ENCODE measurements at places on chromosomes 4 and X.

- no peak for DNase-seq
These were observed 82.4 kb upstream of the FAM9C start for GRCh38 chrX:13126775-13127174.

- peak; percentile 22 for DNase-seq
These were observed 111.1 kb downstream of the SLC4A4 start for GRCh38 chr4:71449878-71450277.

DNA sequence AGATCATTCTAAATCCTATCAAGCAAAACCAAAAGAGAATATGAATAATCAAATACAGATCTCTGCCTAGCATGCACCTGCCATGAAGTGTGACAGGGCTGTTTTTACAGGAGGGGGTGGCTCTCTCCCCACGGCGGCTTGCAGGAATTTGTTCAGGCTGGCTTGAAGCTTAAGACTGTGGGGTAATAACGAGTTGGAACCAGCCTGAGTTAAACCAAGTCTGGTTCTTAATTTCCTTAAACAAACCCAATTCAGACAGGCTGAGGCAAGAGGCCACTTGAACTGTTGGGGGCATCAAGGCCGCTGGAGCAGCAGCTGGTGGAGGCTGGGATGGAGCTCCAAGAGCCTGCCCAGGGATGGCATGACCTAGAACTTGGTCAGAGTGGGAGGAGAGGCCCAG is 45.1 kb upstream of the LGI2 start:
- DNase-seq: peak; percentile 57

GRCh38 chr4:8176547-8177399 is 18.2 kb upstream of the ABLIM2 start:
- peak; percentile 65 for DNase-seq

DNA sequence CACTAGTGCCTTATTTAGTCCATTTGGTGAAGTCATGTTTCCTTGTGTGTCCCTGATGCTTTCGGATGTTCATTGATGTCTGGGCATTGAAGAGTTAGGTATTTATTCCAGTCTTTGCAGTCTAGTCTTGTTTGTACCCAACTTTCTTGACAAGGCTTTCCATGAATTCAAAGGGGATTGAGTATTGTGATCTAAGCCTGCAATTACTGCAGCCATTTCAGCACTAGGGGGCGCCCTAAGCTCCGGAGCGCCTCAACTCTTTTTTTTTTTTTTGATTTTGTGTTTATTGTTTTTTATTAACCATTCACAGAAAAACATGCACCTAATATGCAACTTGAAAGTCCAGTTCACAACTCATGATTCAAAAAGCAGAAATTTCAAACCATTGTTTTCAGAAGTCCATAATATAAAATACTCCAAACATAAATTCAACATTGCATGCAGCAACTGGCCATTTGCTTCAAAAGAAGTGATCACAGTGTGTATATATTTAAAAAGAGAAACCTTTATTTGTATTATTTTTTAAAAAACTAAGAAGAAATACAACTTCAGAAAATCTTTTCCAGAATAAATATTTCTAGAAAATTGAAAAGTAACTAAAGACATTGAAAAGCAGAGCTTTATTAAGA is 59.2 kb downstream of the PTPN13 start:
- DNase-seq: no peak

GRCh38 chr4:123986268-123986798 is 589.7 kb downstream of the SPRY1 start:
- DNase-seq: peak; percentile 91

GRCh38 chrX:95383778-95384177 is 1300.9 kb upstream of the DIAPH2 start:
- DNase-seq: no peak

- DNase-seq: no peak
These were observed 442.9 kb upstream of the BOD1L1 start for GRCh38 chr4:14070289-14070880.

DNA sequence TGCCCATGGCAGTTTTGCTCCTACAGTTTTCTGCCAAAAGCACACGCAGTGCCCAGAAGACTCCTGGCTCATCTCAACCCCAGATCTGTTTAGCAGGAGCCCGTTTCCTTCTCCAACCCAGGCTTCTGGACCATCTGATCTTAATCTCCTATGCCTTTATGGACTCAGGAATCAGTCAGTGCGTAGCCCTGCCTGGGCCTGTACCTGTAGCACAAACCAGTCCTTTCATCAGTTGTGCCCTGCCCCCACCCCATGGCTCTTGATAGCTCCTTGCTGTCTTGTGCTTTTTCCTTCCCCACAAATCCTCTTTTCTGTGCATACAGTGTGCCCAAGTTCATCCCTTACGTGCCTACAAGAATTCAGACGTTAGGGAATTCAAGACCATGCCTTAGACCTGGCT is 1.5 kb downstream of the ZNF718 start:
- no peak for DNase-seq

DNA sequence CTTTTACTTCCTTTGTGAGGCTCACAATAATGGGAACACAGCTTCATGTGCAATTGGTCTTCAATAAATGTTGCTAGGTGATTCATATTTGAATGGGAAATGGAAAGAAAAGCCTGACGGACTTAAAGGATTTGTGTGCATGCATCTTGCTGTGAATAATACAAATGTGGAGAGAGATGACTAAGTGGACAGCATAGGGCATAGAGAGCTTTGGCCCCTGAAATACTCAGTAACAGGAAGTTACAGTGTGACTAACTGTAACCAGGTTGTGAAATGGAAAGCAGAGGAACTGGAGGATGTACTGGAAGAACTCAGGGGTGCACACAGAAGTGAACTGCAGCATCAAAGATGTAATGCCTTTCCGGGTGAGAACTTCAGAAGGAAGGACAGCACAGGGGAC is 206.7 kb downstream of the MGST2 start:
- DNase-seq: no peak

DNA sequence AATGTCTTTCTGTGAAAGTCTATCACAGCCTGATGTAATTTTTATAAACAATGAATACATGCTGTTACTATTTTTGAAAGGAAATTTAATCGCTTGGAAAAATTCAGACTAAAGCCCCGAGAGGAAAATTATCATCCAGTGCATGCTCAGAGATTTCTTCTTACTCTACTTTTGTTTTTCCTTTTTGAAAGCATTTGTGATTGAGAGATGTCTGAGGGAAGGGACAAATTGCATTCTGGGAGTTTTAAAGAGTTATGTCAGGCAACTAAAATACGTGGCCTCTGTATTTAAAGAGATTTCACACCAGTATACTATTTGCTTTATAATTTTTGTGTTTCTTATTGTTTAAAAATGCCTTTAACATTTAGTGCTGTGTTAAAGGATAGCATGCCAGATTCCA is 1.4 kb upstream of the ZFX start:
- DNase-seq: peak; percentile 31

GRCh38 chr4:140070366-140070765 is 83.6 kb downstream of the MAML3 start:
- DNase-seq: no peak

DNA sequence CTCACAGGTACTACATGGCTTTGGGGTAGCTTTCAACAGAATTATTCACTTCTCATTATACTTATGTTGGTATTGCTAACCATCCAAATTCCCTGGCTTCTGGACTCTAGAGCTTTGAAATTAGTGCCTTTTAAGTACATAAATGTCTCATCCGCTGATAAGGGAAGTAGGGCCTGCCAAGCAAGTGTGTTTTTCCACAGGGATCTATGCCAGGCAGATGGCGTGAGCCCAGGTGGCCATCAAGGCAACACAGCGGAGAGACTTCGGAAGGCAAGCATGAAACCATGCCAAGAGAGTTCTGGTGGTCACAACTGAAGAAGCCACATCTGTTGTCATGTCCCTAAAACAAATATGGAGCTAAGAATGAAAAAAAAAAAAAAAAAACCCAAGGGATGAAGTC is 503.1 kb upstream of the LCORL start:
- DNase-seq: no peak

- DNase-seq: no peak
These were observed 462.6 kb downstream of the CENPC start for GRCh38 chr4:67082746-67083145.

DNA sequence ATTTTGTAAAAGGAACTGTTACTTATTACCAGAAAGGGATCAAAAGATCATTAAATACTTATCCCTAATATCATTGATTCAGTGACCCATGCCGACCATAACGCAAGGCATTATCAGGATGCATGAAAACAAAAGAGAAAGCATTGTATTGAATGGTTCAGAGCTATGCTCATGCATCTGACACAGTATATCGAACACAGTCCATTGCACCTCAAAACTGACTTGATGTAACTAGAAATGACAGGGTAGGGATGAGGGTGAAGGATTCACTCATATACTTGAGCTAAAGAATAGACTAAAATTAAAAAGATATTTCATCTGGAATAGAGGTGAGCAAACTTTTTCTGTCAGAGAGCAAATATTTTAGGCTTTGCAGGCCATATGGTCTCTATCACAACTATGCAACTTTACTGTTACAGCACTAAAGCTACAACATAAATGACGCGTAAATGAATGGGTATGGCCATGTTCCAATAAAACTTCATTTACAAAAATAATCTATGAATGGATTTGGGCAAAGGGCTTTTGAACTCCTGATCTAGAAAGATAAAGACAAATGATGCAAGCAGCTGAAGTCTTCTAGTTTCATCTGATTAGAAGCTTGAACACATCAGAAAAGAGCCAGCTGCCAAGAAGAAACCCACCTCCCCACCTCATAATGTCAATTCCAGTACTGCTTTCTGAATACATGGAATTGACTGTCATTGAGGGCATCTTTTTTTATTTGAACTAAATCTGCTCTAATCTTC is 12.9 kb upstream of the SPP1 start:
- DNase-seq: no peak

DNA sequence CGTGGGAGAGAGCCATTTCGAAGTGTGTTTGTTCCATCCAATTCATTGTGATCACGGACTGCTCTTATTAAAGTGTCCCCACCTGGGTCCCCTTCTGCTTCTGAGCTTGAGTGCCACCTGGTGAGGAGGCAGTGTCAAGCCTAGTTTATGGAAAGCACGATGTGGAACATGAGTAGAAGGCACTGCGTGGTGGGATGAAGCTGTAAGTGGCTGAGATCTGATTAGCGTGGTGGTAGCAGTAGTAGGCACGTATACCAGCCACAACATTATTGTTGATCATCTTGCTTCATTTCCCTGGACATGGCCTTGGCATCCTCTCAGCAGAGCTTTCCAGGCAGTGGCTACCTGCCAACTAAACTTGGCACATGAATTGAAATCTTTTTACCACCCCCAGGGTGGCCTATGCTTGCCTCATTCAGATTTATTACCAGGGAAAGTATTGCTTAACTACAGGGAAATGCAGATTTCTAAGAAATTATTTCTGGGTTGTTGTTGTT is 46.4 kb downstream of the GPAT3 start:
- DNase-seq: peak; percentile 88

DNA sequence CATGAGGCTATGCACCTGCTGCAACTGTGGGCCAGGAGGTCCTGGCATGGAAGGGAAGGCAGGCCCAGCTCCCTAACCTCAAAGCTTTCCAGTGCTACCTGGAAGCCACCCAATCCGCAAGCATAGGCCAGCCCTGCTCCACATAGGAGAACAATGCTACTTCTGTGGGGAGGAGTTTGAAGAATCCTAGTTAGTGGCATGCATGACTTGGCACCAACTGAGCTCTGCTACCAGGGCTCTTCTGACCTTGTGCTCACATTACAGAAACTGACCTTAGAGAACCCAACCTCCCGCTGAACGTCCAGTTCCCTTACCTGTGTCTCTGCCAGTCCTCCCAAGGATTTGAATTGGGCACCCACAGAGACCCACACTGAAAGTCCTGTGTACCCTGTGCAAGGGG is 58.8 kb downstream of the USP46 start:
- no peak for DNase-seq

- DNase-seq: no peak
These were observed 14.9 kb downstream of the RAB33A start for GRCh38 chrX:130186651-130187050.

- no peak for DNase-seq
These were observed 14.8 kb downstream of the HOPX start for GRCh38 chr4:56666279-56666678.

- DNase-seq: no peak
These were observed 152.0 kb upstream of the FTHL17 start for GRCh38 chrX:31223817-31224216.

DNA sequence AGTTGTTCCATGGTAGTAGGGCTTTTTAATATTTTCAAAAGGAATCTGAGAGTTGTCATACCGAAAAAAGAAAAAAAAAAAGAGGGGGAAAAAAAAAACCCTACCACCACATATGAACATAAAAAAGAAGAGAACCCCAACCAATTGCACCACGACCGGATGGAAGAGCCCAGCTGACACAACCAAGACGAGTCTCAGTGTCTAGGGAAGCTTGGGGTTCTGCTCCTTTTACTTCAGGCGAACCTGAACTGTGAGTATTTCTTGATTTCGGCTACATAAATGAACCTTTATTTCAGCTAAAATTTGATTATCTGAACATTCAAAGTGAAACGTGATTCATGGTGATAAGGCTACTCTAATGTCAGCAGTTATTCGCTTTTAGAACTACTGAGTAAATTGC is at the start of gene GPR34:
Gene GPR34, plus strand, starts transcription at position 139 of the 400 bp plus-strand sequence. CDS start 6,661 bp downstream, outside the sequence.
- no peak for DNase-seq

GRCh38 chr4:90145319-90145718 is 18.1 kb downstream of the CCSER1 start:
- no peak for DNase-seq

GRCh38 chr4:140237616-140238350 is 83.8 kb upstream of the MAML3 start:
- DNase-seq: peak; percentile 94

- no peak for DNase-seq
These were observed 35.5 kb downstream of the PLAC1 start for GRCh38 chrX:134622813-134623185.

GRCh38 chr4:58166490-58166889 is 1056.3 kb upstream of the IGFBP7 start:
- DNase-seq: no peak
